Endothelial cell of umbilical vein (primary cell): ENCODE measurements at places on chromosomes 3 and 15. TPM values are rescaled to one million over a fixed set of nuclear protein-coding genes. Genes with fewer than 3 reads are reported as not detected.

- peak; percentile 49 for DNase-seq
Measured at GRCh38 chr3:64739971-64740631, 52.3 kb upstream of the ADAMTS9 start.

GRCh38 chr3:114418724-114419543 is 125.1 kb downstream of the TIGIT start:
- peak; percentile 78 for DNase-seq

DNA sequence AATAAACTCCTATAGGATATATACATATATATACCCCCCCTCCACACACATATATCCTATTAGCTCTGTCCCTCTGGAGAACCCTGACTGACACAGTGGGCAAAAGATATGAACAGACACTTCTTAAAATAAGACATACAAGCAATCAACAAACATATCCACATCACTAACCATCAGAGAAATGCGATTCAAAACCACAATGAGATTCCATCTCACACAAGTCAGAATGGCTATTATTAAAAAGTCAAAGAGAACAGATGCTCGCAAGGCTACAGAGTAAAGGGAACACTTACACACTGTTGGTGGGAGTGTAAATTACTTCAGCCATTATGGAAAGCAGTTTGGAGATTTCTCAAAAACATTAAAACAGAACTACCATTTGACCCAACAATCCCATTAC is 46.2 kb upstream of the ARHGEF26 start:
- DNase-seq, result no peak

Gene MLF1
- total RNA-seq, result 5.3 and 8.8 TPM in 2 replicates

Gene B2M
- 725 and 985 TPM in 2 replicates for total RNA-seq

Gene LAMB2
- 374 and 423 TPM in 2 replicates for total RNA-seq
